ENCODE measurements at places on chromosomes 4 and X.

DNA sequence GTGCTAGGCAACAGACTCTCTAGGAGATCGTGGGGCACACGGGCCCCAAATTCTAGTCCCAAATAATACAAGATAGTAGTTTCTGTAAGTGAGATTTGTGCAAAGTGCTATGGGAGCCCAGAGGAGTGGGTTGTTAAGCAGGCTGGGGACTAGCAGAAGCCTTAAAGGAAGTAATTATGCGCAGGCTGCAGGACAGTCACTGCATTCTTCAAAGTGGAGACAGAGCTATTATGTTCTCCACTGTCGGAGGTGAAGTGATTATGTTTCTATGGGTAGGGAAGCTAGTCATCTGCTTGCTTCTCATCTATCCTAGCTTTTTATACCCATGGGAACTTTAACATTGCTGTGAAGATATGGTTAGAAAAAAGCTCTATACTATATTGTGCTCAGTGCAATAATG is 154.2 kb downstream of the CPE start:
- no peak for DNase-seq

- DNase-seq, result peak; percentile 66
Observed at GRCh38 chrX:38754102-38754790, 47.0 kb upstream of the MID1IP1 start.

GRCh38 chr4:59814402-59815010 is 1385.6 kb upstream of the ADGRL3 start:
- DNase-seq, result no peak

DNA sequence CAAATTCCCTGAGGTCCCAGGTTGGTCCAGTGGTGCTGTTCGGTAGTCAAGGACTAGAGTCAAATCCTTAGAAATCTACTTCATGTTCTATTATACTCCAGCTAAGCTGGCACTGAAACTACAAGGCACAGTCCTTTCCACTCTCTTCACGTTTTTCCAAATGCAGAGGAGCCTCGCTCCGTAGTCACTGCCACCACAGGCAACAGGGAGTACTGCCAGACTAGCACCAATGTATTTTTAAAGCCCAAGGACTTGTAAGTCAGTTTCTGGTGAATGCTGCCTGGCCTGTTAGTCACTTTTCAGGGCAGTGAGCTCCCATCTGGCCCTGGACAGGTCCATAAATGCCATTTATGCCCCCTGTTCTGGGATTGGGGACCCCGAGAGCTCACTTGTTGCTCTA is 323.5 kb downstream of the FAM47A start:
- no peak for DNase-seq

- no peak for DNase-seq
Observed at GRCh38 chr4:26947318-26947717, 86.7 kb downstream of the STIM2 start.

DNA sequence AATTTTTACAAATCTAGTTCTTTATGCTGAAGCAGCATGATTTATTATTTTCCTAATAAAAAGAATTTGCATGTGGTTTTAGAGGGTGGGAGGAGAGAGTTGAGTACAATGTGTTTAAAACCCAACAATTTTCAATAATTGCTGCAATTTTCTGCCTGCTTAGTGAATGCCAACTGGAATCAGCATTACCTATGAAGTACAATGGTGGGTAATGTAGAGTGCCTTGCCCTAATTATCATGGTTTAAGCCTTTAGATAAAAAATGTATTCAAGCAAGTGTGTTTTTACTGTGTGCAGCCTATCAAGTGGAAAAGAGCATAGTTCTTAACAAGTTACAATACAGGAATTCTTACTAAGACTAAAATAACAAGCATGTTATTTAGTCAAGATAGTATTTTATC is 77.9 kb upstream of the ANKRD50 start:
- DNase-seq, result no peak

DNA sequence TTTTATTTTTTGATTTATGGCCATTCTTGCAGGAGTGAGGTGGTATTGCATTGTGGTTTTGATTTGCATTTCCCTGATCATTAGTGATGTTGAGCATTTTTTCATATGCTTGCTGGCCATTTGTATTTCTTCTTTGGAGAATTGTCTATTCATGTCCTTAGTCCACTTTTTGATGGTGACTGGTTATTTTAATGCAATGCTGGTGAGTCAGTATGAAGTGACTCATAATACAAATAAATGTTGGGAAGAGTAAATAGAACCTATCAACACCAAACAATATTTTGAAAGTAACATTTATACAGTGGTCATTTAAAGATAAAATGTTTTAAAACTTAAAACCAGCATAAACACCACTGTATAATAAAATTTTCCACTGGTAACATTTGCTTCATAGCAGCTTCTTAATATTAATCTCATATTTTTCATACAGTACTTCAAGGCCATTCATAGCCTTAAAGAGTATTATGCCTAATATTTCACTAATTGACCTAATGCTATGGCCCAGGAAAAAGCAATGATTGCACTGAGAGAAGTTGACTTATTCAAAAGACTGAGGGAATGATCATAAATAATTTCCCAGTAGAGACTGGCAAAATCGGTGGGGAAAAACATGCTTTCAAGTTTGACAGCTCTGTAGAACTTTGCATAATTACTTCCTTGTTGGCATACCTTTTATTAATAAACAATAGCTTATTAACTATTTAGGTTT is 33.9 kb downstream of the CASK start:
- no peak for DNase-seq

GRCh38 chrX:1500701-1501624 is 36.0 kb downstream of the P2RY8 start:
- no peak for DNase-seq

DNA sequence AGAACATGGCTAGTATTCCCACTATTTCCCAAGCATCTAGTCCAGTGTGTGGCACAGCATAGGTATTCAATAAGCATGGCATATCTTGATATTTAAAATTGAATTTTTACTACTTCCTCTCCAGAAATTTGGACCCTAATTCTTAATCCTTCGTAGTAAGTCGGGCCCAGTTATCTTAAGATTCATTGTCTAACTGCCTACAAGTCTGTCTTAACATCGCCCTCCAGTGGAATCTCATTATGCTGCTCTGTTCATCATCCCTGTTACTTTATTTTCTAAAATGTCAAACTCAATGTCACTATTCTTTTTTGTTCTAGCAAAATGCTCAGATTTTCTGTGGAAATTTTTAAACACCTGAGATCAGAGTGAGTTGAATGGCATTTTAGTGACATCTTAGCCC is 606.2 kb downstream of the KLHL13 start:
- no peak for DNase-seq

DNA sequence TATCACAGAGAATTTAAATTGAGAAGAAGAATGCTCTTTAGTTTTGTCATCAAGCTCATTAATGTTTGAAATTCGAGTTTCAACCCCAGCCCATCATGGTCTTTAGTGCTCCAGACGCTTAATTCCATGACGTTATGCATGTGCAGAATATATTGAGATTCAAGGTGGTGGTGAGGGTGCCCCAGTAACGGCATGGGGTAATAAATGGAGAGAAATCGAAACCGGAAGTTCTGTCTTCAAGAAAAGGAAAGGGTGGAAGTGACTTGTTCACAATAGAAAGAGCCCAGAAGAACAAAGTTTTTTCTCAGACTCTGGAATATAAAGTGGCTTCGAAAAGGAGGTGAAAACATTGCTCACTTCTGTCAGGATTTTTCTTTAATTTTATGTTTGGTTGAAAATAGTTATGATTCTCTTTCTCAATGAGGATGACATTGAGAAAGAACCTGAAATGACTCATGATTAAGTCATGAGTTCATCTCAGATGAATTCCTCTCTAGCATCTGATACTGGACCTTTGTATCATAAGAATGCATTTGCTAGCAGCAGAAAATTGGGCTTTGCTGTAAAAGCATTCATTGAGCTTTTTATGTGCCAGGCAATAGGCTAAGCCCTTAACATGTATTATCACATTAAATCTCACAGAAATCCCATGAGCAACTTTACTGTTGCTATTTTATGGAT is 779 bp upstream of the DDX60L start:
- peak; percentile 91 for DNase-seq

DNA sequence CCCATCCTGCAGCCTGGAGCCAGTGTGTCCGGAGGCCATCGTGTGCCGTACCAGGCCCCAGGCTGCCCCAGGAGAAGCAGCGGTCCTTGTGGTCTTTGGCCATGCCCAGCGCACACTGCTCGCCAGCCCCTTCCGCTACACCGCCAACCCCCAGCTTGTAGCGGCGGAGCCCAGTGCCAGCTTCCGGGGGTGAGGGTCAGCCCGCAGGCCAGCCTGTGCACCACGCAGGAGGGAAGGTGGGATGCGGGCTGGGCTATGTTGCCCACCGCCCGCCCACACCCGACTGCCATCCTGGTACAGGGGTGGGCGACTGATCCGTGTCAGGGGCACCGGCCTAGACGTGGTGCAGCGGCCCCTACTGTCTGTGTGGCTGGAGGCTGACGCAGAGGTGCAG is 7.6 kb upstream of the SRPK3 start:
- DNase-seq, result no peak

DNA sequence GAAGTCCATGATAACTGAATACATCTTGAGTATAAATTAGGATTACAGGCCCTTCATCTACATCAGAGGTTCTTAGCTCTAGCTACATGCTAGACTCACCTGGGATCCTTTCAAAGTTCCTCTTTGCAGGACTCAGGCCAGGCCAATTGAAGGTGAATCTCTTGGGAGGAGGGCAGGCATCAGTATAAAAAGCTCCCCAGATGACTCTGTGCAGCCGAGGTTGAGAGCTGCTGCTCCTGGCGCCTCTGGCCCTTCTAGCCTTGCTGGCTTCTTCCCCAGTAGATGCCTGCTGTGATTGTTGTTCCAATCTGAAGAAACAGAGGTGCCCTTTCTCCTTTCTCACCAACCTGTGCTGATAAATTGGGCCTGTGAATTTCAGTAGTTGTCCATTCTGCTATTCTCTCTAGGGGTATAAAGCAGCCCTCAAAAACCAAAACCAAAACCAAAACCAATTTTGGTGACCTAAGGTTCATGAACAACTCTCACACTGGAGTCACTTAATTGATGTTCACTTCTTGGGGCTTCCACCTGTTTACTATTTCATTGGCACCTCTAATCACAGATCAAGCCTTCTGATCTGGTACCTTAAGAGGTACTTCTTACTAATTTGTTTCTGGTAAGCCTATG is 78.7 kb downstream of the SUPT20HL2 start:
- no peak for DNase-seq

DNA sequence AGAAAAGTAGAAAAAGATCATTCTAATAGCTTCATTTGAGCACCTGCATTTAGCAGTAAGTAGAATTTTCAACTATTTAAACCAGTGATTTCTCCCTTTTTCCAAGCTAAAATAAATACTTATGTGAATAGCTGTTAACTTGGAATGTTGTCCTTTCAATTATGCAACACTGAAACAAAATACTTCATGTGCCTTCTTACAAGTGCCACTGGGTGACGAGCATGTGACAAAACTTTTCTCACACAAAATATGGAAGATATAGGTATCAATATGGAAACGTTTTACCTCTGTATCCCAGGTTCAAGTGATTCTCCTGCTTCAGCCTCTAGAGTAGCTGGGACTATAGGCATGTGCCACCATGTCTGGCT is 708.3 kb downstream of the STIM2 start:
- no peak for DNase-seq

DNA sequence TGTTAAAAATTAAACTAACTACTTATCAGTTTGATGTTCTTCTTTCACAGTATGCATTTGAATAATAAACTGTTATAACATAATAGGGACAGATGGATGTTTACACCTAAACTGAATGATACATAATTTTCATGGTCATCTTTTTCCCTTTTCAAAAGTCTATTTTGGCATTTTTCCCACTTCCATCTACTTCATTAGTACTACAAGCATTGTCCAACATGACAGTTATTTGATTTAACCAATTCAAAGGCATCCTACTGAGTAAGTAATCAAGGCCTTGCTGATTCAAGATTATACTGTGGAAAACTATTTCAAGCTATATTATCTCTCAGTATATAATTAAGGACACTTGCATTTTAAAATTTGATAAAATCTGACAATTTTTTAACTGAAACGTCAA is 212.9 kb downstream of the FAT4 start:
- DNase-seq, result no peak

GRCh38 chr4:6939761-6940743 is 30.4 kb downstream of the TBC1D14 start:
- DNase-seq, result peak; percentile 15

- peak; percentile 78 for DNase-seq
Observed at GRCh38 chr4:83113429-83113786, 1.1 kb downstream of the PLAC8 start.

- no peak for DNase-seq
Observed at GRCh38 chr4:37780444-37781130, 45.9 kb upstream of the PGM2 start.

GRCh38 chr4:79296768-79297428 is 29.0 kb downstream of the NAA11 start:
- no peak for DNase-seq

- no peak for DNase-seq
Observed at GRCh38 chr4:41580007-41580406, 42.0 kb downstream of the LIMCH1 start.

DNA sequence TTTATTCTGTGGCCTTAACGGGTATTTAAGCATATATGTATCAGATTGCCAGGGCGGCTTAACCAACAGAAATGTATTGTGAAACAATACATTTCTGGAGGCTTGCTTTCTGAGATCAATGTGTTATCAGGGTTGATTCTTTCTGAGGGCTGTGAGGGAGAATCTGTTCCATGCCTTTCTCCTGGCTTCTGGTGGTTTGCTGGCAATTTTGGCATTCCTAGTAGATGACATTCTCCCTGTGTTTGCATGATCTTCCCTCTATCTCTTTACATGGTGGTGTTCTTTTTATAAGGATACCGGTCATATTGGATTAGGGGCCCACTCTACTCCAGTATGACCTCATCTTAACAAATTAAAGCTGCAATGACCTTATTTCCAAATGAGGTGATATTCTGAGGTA is 16.9 kb upstream of the CEP135 start:
- DNase-seq, result no peak

GRCh38 chrX:24553011-24553410 is 87.9 kb downstream of the PDK3 start:
- DNase-seq, result no peak

- DNase-seq, result no peak
Observed at GRCh38 chr4:176988226-176988625, 195.5 kb upstream of the VEGFC start.

- DNase-seq, result peak; percentile 99
Observed at GRCh38 chr4:83455281-83456183, at the start of the genes HELQ and MRPS18C. HELQ (minus strand) TSS chr4:83455823; CDS start chr4:83455693, 130 bp downstream. MRPS18C (plus strand) TSS chr4:83456058; CDS start chr4:83456078, 20 bp downstream.

- DNase-seq, result no peak
Observed at GRCh38 chr4:159248384-159249178, 145.7 kb downstream of the RAPGEF2 start.

- DNase-seq, result no peak
Observed at GRCh38 chr4:27775156-27775555, 914.5 kb downstream of the STIM2 start.

DNA sequence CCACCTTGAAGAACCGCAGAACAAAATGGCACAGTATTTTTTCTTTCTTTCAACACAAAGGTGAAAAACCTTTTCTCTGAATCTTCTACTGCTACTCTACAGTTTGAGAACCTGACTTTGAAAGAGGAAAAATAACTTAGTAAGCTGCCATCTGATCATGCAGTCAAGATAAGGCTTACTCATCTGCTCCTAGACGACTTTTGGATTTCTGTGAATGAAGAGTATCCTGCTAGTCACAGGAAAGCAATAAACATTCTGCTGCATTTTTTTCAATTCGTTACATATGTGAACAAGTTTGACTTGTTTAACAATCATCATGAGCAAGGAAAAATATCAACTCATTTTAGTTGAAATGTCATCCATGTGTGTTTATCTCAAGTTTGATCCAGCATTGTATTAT is 25.2 kb downstream of the TIGD2 start:
- DNase-seq, result peak; percentile 16

GRCh38 chr4:41157009-41157408 is 57.3 kb downstream of the APBB2 start:
- no peak for DNase-seq

- DNase-seq, result no peak
Observed at GRCh38 chr4:156169861-156170260, 216.2 kb upstream of the CTSO start.

All from hematopoietic multipotent progenitor cell treated with erythropoietin and hydrocortisone succinate and interleukin-3 and kit ligand, for 8 days (in vitro differentiated cells).